Naive thymus-derived CD8-positive, alpha-beta T cell (primary cell): ENCODE measurements at places on chromosomes 16 and 17.

GRCh38 chr16:30907064-30907463, 10.7 kb downstream of the CTF1 start:
- DNase-seq, result no peak

DNA sequence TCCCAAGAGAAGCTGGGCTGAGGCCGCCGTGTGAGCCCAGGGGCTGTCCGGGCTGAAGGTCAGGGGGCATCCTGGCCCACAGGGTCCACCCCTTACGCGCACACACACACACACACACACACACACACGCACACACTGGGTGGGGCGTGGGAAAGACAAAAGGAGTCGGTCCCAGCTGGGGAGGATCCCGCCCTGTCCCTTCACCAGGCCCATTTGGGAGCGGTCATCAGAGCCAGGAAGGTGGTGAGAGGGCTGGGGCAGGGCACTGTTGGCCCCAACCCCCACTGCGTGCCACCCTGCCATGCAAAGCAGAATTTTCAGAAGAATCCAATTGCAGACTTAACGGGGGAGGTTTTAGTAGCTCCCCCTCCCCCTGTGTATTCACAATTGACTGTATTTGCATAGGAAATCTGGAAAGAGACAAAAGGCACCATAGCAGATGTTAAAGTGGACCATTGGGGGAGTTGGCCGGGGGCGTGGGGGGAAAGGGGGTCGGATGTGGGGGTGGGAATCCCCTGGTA, 11.3 kb upstream of the CD300A start:
- DNase-seq, result no peak

- no peak for DNase-seq
Measured at GRCh38 chr16:24626256-24626655, 86.9 kb downstream of the RBBP6 start.

GRCh38 chr17:866568-867103, 84.5 kb downstream of the MRM3 start:
- no peak for DNase-seq

- no peak for DNase-seq
Measured at GRCh38 chr16:3092501-3092941, 6.6 kb downstream of the ZSCAN10 start.

DNA sequence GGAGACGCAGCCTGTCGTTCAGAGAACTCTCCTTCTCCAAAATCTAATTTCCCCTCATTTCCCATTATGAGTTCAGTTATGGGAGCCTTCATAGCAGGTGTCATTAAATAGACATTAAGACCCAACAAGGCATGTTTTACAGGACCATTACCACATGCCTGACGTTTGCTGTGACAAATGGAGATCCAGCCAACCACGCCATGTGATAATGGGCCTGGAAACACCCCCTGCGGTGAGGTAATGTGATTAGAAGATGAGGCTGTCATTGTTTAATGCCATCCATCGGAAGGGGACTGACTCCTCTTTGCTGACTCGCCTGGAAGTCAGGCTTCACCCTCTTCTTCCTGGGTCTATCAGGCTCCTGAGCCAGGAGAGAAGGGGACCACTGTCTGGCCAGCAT, 76.9 kb downstream of the WSCD1 start:
- DNase-seq, result no peak

DNA sequence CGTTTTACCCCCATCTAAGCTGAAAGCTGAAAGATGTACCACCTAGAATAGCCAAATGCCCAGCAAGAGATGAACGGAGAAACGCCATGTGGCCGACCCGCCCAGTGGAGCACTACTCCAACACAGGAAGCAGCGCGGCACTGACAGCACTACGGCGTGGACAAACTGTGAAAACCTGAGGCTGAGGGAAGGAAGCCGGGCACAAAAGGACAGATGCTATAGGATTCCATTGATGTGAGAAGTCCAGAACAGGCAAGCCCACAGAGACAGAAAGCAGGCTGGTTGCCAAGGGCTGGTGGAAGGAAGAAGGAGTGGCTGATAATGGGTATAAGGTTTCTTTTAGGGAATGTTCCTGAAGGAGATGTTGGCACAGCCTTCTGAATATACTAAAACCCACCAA, 29.4 kb upstream of the SLC38A8 start:
- DNase-seq, result no peak

- no peak for DNase-seq
Measured at GRCh38 chr16:88844419-88845036, 12.2 kb downstream of the GALNS start.

- no peak for DNase-seq
Measured at GRCh38 chr17:69523244-69523861, 108.9 kb downstream of the MAP2K6 start.

GRCh38 chr17:5194346-5194745, 2.7 kb upstream of the ZNF594 start:
- DNase-seq, result no peak

DNA sequence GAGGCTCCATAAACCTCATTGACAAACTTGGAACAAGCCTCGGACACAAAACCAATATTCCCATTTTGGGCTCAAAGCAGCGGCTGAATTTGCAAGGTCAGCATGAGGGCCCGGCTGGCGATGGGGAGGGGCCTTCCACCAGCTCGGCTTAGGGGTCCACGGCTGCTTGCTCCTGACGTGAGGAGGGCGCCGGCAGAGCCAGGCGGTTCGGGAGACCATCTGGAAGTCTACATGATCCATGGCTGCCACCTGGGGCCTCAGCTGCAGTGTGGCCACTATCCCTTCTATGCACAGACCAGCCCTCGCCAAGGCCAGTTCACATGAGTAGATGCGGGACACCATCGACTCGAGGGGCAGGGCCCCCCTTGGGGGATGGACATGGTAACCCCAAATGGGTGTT, 39.1 kb downstream of the NDEL1 start:
- DNase-seq, result no peak

DNA sequence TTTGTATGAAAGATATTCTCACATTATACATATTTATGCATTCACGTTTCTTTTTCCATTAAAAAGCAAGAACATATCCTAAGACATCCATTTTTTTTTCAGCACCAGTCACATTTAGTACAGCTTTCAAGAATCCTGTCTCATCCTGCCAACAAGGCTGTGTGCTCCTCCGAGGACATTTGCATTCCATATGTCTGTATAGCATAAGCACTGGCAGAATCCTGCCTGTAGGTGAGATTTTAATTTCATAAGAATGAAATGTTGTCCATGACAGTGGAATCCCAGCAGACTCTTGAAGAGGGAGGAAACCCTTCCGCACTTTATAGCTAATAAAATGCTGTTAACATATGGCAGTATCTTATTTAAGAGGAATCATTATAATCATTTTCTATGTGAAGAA, 2.9 kb upstream of the PMP22 start:
- DNase-seq, result no peak

GRCh38 chr17:79527306-79527705, 83.5 kb downstream of the RBFOX3 start:
- no peak for DNase-seq

GRCh38 chr16:86502856-86503748, 7.2 kb upstream of the FOXF1 start:
- DNase-seq, result no peak

DNA sequence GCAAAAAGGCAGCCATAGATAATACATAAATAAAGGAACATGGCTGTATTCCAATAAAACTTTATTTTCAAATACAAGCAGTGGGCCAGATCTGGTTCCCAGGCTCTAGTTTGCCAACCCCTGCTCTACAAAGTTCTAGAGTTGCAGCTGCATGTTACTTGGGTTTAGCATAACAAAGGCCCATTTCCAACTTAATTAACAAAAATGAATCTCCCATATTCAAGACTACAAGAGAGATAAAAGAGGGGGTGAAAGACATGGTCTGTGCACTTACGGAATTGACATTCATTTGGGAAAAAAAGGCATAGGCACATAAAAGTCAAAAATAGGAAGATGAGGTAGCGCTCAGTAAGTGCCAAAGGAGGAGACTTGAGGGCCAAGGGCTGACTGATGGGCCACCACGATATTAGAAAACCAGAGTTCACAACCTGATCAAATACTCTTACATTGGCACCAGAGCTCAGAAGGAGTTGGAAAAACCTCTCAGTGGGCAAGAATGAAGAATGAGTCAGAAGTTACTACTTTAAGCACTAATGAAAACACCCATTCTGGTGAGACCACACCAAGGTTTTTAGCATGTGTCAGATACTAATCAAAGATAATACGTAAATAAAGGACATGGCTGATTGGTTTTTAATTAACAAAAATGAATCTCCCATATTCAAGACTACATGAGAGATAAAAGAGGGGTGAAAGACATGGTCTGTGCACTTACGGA, 164.0 kb downstream of the VPS53 start:
- DNase-seq, result no peak

- no peak for DNase-seq
Measured at GRCh38 chr17:6393351-6393952, 41.5 kb downstream of the AIPL1 start.

DNA sequence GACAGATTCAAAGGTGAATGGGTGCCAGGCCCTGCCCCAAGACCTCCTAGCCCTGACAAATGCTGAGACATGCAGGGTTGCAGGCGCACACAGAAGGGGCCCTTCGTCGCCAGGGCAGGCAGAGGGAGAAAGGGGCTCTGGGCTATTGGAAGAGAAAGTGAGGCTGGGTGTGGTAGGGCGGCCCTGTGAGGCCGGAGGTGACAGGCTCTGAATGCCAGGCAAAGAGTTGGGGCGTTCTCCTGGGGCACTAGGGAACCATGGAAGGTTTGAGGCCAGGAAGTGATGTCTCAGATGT, 26.4 kb upstream of the NXPH3 start:
- DNase-seq, result no peak

GRCh38 chr17:81173762-81174155, 7.7 kb upstream of the AATK start:
- DNase-seq, result no peak

- no peak for DNase-seq
Measured at GRCh38 chr17:14432079-14432478, 131.2 kb downstream of the HS3ST3B1 start.

GRCh38 chr16:27317738-27318391, 4.1 kb downstream of the IL4R start:
- no peak for DNase-seq

DNA sequence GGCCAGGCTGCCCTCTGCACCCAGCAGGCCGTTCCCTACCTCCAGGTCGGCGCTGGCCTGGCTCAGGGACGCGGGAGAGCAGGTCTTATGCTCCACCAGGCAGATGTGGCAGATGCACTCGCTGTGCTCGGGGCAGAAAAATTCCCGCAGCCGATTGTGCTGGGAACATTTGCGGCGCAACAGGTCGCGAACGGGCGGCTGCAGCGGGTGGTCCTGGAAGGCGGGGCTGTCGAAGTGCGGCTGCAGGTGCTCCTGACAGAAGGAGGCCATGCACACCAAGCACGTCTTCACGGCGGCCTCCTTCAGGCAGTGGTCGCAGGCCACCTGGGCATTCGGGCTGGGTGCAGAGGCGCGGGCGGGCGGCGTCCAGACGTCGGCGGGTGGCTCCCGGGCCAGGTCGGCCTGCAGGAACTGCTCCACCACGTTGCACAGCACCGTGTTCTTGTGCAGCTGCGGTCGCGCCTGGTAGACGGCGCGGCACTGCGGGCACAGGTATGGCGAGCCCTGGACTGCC, 439 bp downstream of the TRIM25 start:
- no peak for DNase-seq

DNA sequence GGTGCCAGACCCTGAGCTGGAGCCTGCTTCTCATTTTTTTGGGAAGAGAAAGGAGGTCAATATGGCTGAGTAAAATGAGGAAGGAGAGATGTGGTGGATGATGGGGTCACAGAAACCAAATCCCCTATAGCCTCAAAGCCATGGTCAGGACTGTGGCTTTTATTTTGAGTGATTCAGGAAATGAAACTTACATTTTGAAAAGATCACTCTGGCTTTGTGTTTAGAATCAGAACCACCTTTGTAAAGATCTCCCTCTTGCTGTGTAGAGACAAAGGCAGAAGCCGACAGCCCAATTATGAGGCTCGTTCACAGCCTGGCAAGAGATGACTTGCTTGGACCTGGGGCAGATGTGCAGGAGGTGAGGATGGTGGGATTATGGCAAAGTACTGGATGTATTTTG, 121.6 kb upstream of the ANKFN1 start:
- DNase-seq, result no peak
